Hepatocyte (in vitro differentiated cells): ENCODE measurements at places on chromosomes 1 and 21.
A peak's percentile ranks its signal among the peaks of the same experiment; 100 is the strongest.

DNA sequence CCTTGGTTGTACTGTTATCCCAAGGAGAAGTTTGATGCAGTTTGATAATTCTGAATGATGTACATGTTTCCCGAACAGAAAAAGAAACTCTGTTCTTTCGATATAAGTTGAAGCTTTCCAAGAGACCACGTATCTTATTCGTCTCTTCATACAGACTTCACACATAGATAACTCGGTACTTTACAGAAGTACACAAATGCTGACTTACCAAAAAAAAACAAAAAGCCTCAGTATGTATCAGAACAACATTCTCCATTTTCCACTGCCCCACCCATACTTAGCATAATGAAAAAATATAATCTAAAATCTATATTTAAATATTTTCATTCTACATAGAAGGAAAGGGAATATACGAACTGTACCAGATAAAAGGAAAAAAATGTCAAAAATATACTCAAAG lies 2.2 kb downstream of the FOXJ3 start:
- DNase-seq, result no peak

DNA sequence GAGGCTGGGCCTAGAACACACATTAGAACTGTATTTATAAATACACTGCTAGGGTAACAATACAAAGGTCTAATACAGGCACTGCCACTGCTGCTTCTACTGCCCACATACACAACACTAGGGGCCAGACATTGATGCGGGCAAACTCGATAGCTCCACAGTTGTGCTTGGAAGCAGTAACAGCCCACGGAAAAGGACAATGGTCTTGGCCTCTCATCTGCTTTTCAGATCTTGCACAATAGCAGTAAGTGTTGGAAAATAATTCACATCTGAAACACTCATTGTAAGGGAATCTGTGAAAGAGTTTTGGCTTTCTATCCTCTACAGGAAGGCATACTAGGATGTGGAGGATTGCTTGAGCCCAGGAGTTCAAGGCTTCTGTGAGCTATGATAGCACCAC lies 6.9 kb upstream of the SPOCD1 start:
- DNase-seq, result no peak

DNA sequence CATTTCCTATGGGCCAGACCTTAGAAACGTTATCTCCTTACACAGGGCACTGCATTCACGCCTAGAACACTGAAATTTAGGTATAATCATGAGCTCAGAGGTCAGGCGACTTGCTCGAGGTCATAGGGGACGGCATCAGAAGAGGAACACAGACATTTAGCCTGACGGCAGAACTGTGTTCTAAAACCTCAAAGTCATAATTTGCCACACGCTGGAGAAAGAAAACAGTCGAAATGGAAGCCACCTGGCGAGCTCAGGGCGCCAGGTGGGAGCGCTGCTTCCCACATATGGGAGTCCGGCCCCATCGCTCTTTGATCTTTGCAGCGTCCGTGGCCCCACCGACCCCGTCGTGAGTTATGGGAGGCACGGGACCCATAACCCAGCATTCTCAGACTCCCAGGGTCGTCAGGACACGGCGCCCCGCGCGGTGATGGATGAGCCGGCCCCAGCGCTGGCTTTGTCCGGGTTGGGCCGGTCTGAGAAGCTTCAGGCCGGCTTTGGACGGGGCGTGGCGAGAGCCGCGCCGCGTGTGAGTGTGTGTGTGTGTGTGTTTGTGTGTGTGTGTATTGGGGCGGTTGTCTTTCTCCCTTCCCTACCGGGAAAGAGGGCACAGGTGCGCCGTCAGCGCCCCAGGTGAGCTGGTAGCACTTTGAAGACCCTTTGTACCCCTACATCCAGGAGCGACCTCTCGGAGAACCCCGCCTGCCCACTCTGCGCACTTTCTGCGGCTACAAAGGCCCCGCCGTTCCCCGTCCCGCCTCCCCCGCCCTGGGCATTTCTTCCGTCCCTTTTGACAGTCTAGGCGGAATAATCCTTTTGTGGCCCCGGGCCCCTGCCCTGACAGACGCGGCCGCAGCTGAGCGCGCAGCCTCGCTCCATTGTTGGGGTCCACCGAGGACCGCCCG lies 861 bp upstream of the DRAXIN start:
- DNase-seq, result peak; percentile 72

DNA sequence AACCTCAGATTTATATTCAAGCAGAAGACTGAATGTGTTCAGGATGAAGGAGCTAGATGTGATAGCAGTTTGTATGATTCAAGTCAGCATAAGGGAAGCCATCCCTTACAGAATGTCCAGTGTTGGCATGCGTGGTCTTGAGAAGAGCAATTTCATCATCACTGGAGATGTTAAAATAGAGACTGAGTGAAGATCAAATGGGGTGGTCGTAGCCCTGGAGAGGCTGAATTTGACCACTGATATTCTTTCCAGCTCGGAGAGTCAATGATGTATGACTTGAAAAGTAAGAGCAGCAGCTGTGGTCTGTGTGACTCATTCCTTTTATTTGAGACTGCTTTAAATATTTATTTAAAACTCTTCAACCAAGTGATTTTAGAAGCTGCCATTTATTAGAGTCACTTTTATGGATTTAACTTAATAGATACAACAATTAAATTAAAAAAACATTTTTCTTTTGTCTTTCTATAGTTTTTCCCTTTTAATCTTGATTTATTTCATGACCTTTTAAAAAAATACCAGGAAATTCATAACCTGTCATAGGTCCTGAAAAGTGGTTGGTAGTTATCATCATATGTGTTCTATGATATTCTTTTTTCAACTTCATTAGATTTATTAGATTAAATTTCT lies 15.5 kb downstream of the FMN2 start:
- DNase-seq, result no peak

GRCh38 chr1:150568594-150568966 lies 10.8 kb downstream of the MCL1 start:
- no peak for DNase-seq

- DNase-seq, result peak; percentile 63
Observed at GRCh38 chr1:10866321-10867093, 70.1 kb upstream of the CASZ1 start.

DNA sequence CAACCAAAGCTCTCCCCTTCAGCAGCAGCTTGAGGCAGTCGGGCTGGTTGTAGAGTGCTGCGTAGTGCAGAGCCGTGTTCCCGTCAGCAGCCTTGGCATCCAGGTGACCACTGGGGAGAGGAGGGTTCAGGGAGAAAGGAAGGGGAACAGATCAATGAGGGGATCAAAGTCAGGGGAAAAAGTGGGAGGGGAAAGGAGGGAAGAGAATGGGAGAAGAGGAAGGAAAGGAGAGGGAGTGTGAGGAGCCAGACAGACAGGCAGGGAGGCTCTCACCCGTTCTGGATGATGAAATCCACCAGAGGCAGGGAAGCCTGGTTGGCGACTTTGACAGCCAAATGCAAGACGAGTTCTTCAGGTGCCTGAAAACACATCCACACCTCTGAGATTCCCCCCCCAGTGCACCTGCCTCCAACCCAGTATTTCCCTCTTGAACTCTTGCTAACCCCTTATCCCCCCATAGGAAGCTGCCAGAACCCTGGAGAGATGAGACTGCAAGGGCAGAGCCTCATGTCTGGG lies 9.8 kb upstream of the TCEA3 start:
- no peak for DNase-seq
